ENCODE measurements at places on chromosomes 11 and 22. TPM values are rescaled to one million over a fixed set of nuclear protein-coding genes. Genes with fewer than 3 reads are reported as not detected.

GRCh38 chr11:76008474-76008873, 193.5 kb downstream of the UVRAG start:
- H3K36me3 ChIP-seq = peaks cover 17% of the 10 kb centered on the region
- H3K4me3 ChIP-seq = no peak overlapping the region
- no peaks in the 10 kb centered on the region for H3K4me1 ChIP-seq
- no peak overlapping the region for H3K27ac ChIP-seq

GRCh38 chr11:120501440-120501839, 10.1 kb upstream of the GRIK4 start:
- peaks cover 40% of the 10 kb centered on the region for H3K27me3 ChIP-seq
- no peak for DNase-seq
- no peaks in the 10 kb centered on the region for H3K36me3 ChIP-seq
- no peaks in the 10 kb centered on the region for H3K4me1 ChIP-seq
- no peak overlapping the region for H3K27ac ChIP-seq

DNA sequence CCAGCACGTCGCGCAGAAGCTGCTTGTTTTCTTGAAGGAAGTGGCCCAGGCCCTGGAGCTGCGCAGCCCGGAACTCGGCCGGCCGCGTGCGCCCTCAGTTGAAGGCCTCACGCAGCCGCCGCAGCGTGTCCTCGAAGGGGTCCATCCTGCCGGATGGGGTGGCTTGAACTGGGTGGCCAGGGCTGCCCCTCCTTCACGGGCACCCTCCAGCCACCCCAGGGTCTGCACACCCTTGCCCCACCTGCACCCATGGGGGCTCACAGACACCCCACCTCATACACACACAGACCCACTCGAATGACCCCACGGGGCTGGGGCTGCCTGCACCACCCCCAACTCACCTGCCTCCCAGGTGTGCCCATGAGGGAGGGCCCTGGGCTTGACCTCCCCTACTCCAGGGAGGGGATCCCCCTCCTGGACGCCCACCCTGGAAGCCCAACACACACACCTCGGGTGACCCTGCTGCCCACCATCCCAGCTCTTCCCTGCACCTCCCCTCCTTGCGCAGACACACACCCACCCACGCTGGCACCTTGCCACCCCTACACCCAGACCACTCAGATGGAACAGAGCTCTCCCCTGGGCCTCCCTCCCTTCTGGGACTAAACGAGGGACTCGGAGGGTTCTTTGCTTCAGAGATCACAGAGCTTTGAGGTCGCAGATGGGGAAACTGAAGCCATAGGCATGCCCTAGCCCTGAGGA, 6.8 kb downstream of the ALDH3B2 start:
- no peaks in the 10 kb centered on the region for H3K36me3 ChIP-seq
- H3K4me1 ChIP-seq = no peaks in the 10 kb centered on the region
- no peaks in the 10 kb centered on the region for H3K27me3 ChIP-seq
- DNase-seq = no peak

DNA sequence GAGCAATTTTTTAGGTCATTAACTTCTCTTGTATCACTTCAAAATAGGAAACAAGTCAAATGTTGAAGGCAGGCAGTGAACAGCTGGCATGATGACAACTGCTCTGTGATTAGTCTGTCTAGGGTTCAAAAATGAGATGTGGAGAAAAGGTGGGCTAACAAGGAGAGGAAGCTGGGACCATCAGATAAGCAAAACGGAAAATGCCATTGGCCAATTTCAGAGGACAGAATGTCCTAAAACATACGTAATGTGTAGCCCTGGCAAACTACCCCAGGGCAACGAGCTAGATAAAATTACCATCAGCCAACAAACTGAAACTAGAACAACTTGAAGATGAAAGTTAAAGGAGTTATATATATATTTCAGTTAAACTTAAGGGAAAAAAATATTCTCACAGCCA, 93.2 kb downstream of the RELT start:
- H3K36me3 ChIP-seq = peaks cover 1% of the 10 kb centered on the region
- H3K27me3 ChIP-seq = no peaks in the 10 kb centered on the region
- H3K27ac ChIP-seq = no peak overlapping the region
- no peak overlapping the region for H3K4me3 ChIP-seq
- no peaks in the 10 kb centered on the region for H3K4me1 ChIP-seq
- no peak for DNase-seq

DNA sequence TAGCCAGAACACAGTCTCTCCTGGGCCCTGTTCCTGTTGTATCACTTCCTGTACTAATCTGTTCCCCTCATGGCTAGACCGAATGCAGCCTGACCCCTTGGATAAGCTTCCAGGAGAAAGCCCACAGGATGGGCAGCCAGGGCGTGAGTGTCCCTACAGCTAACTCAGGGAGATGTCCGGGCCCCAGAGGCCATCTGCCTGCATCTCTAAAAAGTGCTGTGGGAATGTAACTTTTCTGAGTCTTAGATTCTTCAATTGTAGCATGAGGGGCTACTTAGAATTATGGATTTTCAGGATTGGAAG, 7.7 kb upstream of the MALAT1 start:
- peak overlapping the region; percentile 63 for H3K27ac ChIP-seq
- H3K4me1 ChIP-seq = peaks cover 70% of the 10 kb centered on the region
- no peak for DNase-seq
- H3K36me3 ChIP-seq = peaks cover 4% of the 10 kb centered on the region
- no peak overlapping the region for H3K4me3 ChIP-seq

- no peak overlapping the region for H3K4me3 ChIP-seq
- H3K27ac ChIP-seq = no peak overlapping the region
- no peaks in the 10 kb centered on the region for H3K4me1 ChIP-seq
- no peaks in the 10 kb centered on the region for H3K36me3 ChIP-seq
- no peaks in the 10 kb centered on the region for H3K27me3 ChIP-seq
These were observed 149.8 kb downstream of the CCDC34 start for GRCh38 chr11:27213232-27213660.

DNA sequence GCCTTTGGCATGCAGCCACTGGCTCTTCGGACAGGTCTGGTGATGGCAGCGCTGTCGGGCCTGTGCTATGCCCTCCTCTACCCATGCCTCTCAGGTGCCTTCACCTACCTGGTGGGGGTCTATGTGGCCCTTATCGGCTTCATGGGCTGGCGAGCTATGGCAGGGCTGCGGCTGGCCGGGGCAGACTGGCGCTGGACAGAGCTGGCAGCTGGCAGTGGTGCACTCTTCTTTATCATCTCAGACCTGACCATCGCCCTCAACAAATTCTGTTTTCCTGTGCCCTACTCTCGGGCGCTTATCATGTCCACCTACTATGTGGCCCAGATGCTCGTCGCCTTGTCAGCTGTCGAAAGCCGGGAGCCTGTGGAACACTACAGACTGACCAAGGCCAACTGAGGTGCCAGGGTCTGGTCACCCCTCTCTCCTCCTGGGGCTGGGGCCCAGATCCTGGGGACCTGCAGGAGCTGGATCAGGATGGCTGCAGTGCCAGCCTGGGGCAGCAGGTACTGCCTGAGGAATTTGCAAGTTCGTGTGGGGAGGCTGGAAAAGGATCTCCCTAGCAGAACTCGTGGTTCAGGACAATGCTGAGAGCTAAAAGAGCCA, 3.1 kb downstream of the TMEM86A start:
- H3K4me3 ChIP-seq = no peak overlapping the region
- no peak overlapping the region for H3K27ac ChIP-seq
- peaks cover 40% of the 10 kb centered on the region for H3K4me1 ChIP-seq
- H3K27me3 ChIP-seq = peaks cover 34% of the 10 kb centered on the region

DNA sequence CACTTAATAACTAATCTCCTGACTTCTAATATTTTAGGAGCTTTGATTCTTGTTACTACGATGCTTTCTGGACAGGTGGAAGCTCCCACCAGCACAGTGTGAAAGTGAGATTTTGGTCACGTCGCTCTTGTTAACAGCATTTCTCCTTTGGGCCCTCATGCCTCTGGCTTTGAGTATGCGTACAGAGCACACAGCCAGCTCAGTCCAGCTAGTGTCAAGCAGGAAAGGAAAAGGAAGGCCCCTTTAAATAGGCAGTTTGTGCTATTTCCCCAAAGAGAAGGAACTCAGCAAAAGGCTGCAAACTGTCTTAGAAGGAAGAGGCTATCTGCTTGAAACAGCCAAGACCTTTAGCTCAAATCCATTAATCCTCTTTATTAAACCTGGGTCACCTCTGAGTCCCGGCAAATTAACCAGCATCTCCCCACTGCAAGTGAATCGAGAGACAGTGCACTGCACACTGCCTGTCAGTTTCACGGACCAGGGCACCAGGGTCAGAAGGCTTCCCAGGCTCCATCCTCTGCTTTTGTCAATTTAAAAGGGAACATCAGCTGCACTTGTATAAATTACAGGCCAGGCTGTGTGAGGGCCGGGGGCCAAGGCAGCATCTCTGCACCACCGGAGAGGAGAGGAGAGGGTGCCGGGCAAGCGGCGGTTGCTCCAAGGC, 34.7 kb downstream of the OPCML start:
- H3K27me3 ChIP-seq = no peaks in the 10 kb centered on the region
- no peaks in the 10 kb centered on the region for H3K4me1 ChIP-seq
- no peak for DNase-seq
- no peak overlapping the region for H3K4me3 ChIP-seq

DNA sequence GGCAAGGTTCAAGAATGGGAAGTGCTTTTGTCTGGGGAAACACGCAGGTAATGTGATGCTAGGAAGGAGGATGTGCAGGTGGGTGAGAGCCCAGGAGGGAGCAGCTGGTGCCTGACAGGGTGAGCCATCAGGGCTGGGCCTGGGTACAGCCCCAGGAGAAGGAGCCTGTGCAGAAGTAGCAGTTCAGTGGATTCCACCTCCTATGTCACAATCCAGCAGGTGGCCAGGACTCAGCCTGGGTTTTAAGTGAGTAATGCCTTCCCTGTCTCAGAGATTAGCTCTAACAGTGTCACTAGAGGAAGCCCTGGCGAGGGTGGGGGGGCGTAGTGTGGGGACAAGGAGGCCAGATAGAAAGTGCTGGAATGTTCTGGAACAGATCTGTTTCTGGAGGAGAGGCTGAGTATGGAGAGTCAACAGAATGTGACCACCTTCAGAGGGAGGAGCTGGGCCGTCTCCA, 8.1 kb downstream of the RIC8A start:
- peaks cover 26% of the 10 kb centered on the region for H3K36me3 ChIP-seq
- H3K27me3 ChIP-seq = no peaks in the 10 kb centered on the region
- peaks cover 5% of the 10 kb centered on the region for H3K4me1 ChIP-seq
- no peak overlapping the region for H3K4me3 ChIP-seq
- no peak overlapping the region for H3K27ac ChIP-seq

Gene DNAJB7
- not detected for total RNA-seq

Gene CCDC87
- total RNA-seq = 0.29 TPM

Gene CST6
- 2.0 TPM for total RNA-seq

DNA sequence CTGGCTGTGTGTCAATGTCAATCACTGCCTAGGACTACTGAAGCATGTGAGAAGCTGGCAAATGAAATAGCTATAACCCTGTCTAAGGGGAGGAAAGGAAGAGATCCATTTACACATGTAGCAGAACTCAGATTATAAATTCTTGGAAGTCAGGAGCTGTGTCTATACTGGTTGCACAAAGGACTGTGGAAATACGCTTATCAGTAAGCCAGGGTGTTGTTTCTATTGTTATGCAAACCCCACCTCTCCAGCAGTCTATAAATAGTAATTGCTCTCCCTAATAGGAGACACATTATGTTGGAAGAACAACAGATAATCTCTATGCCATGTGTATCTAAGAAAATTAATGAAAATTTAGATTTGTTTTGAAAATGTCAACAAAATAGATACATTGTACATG, 693.4 kb upstream of the CCDC90B start:
- no peaks in the 10 kb centered on the region for H3K36me3 ChIP-seq
- H3K4me3 ChIP-seq = no peak overlapping the region
- DNase-seq = no peak
- no peaks in the 10 kb centered on the region for H3K27me3 ChIP-seq
- no peaks in the 10 kb centered on the region for H3K4me1 ChIP-seq
- no peak overlapping the region for H3K27ac ChIP-seq

GRCh38 chr11:85665733-85666132, 804 bp upstream of the CREBZF start:
- peak overlapping the region; percentile 99 for H3K4me3 ChIP-seq
- H3K36me3 ChIP-seq = peaks cover 27% of the 10 kb centered on the region
- peaks cover 42% of the 10 kb centered on the region for H3K4me1 ChIP-seq
- peak overlapping the region; percentile 97 for H3K27ac ChIP-seq

Gene OSM
- 78.3 TPM for total RNA-seq

DNA sequence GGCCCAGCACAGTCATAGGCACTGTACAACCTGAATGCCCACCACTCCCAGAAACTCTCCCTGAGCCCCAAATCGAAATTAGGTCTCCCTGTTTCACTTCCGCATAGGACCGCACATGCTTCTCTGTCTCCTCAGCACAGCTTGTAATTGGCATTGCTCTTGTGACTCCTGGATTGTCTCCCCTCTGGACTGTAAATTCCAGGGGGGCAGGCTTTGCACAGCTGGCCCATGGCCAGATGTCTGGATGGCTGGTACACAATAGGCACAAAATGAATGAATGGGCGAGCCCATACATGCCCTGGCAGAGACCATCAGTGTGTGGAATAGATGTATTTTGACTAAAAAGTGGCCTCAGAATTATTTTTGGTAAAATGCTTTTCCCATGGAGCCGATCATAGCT, 63.3 kb upstream of the PHF21B start:
- H3K27me3 ChIP-seq = peaks cover 17% of the 10 kb centered on the region
- no peaks in the 10 kb centered on the region for H3K36me3 ChIP-seq
- no peak for DNase-seq
- no peak overlapping the region for H3K4me3 ChIP-seq

DNA sequence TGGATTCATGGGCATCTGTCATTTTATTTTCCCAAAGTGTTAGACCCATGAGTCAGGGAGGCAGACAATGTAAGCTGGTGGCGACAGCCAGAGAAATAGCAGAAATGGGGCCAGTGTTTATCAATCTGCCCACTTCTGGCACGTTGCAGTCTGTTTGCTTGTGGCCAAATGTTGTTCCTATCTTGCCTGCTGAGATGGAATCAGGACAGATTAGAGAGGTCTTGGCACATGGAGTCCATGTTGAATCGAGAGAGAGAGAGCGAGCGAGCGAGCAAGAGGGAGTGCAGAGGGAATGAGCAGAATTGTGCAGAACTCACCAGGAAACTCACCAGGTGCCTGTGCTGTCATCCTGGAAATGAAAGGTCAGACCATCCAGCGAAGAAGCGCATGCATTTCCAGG, 21.9 kb upstream of the PARVG start:
- no peaks in the 10 kb centered on the region for H3K4me1 ChIP-seq
- no peak overlapping the region for H3K27ac ChIP-seq
- no peak overlapping the region for H3K4me3 ChIP-seq
- no peak for DNase-seq
- no peaks in the 10 kb centered on the region for H3K27me3 ChIP-seq

- DNase-seq = no peak
- H3K4me3 ChIP-seq = no peak overlapping the region
- no peaks in the 10 kb centered on the region for H3K27me3 ChIP-seq
- peak overlapping the region; percentile 8 for H3K27ac ChIP-seq
These were observed 161.7 kb downstream of the ATG16L2 start for GRCh38 chr11:72975778-72976521.
